Inflammatory macrophage (primary cell): ENCODE measurements at places on chromosomes 6 and 20.

- DNase-seq: peak; percentile 58
Measured at GRCh38 chr6:15061180-15061641, 184.7 kb upstream of the JARID2 start.

GRCh38 chr6:147459780-147460179 is 48.7 kb upstream of the SAMD5 start:
- no peak for DNase-seq

- DNase-seq: no peak
Measured at GRCh38 chr20:52572687-52573086, 381.1 kb upstream of the ZFP64 start.

DNA sequence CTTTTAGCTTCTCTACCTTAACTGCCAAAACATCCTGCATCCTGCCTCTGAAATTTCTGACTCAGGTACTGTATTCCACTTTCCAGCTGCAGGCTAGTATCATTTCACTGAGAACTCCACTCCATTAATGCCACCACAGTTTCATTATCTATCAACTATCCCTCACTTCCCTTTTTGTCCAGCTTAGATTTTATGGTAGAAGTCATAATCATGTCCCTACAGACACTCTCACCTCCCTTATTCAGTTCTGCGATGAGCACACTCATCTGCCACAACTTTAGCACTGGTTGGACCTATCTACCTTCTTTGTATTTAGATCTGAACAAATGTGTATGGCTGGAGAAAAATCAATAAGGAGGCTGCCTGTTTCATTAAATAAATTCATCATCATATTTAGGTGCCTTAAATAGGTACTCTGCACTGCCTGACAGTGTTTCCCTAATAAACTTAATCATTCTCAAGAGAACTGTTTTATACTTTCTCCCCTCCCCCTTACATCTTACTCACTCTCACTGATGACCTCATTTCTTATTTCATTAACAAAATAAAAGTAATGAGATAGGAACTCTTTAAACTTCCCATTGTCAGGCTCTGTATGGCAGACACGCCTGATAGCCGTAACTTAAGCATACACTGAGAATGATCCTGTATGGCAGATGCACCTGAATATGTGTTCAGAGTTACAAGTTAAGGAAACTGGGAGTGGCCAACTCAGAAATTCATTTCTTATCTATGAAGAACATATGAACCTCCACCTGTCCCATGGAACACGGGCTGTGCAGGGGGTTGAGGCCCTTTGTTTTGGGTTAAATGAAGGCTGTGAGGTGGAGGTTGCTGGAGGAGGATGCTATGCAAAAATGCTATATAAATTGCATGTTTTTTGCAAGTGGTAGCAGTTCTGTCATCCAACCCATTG is 95.3 kb upstream of the MAN1A1 start:
- peak; percentile 53 for DNase-seq

GRCh38 chr6:135883045-135883444 is 31.5 kb downstream of the PDE7B start:
- DNase-seq: no peak

DNA sequence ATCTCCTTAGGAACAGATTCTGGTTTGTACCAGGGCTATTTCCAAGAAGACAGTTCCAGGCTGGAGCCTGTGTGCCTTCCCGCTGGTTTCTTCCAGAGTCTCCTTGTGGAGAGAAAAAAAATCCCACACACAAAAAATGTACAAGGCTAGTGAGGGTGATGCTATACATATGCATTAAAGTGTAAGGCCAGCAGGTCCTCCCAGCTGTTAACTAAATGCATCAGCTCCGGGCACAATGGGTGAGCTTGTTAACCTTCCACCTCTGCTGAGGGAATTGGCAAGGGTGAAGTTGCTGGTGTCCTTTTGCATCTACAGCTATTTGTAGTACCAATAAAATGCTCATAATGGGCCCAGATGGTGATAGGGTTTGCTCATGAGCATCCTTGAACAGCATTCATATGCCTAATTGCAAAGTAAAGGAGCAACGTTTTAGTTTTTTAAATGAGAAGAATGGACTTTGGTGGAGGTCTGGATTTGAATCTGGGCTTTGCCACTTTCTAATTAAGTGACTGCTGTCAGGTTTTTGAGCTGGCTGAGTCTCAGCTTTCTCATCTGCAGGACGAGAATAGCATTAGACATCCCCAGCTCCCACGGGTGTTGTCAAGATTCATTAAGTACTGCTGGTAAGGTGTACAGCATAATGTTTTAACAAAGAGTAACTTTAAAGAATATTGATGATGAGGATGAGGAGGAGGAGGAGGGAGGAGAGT is 361.8 kb downstream of the QKI start:
- DNase-seq: no peak

GRCh38 chr6:142551274-142551811 is 249.5 kb downstream of the ADGRG6 start:
- no peak for DNase-seq

DNA sequence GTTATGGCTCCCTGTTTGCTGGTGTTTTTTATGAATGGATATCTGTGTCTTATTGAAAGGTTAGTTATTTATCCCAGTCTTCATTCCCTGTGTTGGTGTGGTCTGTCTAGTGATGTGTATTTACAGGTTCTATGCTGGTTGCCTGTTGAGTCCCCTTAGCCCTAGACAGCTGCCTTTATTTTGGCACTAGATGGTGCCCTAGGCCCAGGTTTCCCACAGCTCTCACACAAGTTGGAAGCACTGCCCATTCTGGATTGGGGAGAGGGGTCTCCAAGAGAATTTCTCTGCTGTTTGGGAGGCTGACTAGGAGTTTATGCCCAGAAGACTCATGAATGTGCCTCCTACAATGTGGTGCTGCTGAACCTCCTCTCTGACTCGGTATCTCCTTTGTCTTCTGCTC is 12.4 kb downstream of the GRM1 start:
- DNase-seq: no peak

GRCh38 chr6:129623008-129623732 is 86.8 kb downstream of the ARHGAP18 start:
- peak; percentile 21 for DNase-seq

DNA sequence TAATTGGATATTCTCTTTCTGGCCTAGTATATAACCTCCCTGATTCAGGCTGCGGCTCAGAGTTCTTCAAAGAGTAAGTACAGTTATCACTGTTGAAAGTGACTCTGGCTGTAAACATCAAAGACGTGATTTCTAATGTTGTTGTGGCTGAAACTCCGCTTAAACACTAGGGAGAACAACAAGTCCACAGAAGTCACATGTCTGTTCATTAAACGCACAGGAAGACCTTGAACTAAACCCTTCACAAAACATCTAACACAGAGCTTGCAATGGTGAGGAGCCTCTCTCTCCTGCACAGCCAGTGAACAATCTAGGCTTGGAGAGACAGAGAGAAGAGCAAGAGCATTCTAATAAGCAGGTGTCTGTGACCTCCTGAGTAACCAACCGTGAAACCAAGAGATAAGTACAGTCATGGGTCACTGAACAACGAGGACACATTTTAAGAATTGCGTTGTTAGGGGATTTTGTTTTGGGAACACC is 249.3 kb downstream of the PRKN start:
- no peak for DNase-seq

GRCh38 chr6:16511040-16511660 is 250.1 kb downstream of the ATXN1 start:
- peak; percentile 49 for DNase-seq

- DNase-seq: no peak
Measured at GRCh38 chr20:62210496-62210855, 9.6 kb downstream of the HRH3 start.

DNA sequence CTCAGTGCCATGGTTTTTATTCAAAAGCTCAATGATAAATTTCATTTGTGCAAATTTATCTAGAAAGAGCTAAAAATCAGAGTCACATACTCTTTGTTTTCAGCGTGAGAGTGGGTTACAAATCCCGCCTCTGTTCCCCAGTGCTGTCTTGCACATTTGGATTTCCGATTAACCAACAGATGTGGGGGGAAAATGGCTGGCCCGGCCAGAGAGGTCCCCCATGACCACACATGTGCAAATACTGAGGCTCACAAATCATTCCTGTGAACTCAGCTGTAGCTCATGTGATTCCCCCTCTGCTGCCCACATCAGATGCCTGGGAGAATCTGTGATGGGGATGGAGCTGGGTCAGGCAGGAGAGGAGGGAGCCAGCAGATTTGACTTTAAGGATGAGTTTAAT is 168.7 kb downstream of the PAX1 start:
- no peak for DNase-seq

DNA sequence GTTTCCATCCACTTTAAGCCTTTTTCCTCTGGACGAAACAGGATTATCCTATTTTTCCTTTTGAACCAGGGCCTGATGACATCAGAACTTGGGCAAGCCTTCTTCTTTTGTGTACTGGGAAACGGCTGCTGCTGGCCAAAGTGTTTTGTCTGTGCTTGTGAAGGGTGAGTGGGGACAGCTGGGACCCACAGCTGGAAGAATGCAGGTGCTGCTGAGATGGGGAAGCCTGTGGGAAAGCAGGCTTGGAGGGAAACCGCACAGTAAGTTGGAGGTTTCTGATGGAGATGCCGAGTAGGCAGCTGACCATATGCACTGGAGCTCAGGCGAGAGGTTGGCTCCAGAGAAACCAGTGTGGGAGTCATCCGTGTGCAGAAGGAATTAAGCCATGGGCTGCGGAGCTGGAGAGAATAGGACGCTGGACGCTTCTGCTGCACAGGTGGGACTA is 8.5 kb upstream of the PSMG4 start:
- no peak for DNase-seq

- DNase-seq: no peak
Measured at GRCh38 chr6:53546281-53546680, 1.4 kb upstream of the GCLC start.

- DNase-seq: no peak
Measured at GRCh38 chr20:37310951-37311350, 21.5 kb downstream of the MANBAL start.

- DNase-seq: peak; percentile 31
Measured at GRCh38 chr6:1596088-1596852, 13.4 kb upstream of the FOXC1 start.

GRCh38 chr20:23697947-23698346 is 9.1 kb upstream of the CST4 start:
- no peak for DNase-seq

DNA sequence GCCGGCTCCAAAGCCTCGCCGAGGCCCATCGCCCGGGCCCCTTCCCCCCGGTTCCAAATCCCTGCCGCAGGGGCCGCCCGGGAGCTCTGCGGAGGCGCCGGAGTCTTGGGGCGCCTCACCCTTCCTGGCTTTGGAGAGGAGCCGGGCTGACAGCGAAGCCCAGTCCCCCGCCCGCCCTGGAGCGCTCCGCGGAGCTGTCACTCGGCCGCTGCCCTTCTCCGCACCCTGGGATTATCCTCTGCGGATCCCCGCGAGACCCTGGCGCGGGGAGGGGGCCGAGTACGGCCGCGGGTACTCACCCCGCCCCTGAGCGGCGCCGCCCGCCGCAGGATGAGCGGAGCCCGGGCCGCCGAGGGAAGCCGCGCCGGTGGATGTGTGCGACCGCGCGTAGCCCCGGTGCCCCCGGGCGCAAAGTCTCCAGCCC is 343 bp downstream of the SNAP91 start:
- DNase-seq: no peak

DNA sequence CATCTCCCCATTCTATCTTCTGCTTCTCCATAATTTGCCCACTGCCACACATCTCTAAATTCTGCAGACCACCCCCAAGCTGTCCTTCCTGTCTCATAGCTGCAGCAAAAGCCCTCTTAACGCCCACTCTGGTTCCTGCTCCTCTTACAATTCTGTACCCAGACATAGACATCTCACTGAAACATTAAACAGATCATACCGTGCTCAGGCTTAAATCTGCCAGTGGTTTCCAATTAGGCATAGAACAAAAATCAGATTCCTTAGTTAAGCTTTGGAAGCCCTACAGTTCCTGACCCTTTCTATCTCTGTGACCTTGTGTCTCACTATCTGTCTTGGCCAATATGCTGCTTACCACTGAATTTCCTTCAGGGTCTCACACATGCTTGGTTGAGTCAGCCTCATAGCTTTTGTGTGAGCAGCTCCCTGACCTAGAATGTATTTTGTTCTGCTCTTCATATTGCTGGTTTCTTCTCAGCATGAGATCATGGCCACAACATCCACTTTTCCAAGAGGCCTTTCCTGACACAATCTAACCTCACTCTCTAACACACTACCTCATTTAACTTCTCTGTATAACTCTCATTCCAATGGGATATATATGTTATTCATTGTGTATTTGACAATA is 749.7 kb downstream of the MAFB start:
- DNase-seq: peak; percentile 17

GRCh38 chr20:60035-60918 is 27.2 kb upstream of the DEFB125 start:
- DNase-seq: no peak

DNA sequence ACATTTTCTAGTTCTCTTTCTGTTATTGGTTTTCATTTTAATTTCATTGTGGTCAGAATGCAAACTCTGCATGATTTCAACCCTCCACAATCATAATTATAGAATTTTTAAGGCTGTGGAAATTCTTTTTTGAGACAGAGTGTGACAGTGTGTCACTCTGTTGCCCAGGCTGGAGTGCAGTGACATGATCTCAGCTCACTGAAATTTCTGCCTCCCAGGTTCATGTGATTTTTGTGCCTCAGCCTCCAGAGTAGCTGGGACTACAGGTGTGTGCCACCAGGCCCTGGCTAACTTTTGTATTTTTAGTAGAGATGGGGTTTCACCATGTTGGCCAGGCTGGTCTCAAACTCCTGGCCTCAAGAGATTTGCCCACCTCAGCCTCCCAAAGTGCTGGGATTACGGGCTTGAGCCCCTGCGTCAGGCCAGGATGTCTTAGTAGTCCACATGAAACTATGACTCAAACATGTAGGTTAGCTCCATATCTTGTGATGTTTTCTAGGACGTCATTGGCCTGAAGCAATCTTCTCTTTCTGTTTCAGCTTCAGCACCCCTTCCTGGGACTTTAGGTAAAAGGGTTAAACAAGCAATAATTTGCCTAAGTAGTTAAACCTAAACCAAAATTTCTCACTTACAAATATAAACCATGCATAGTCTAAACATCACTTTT is 47.4 kb upstream of the SAMD3 start:
- no peak for DNase-seq

GRCh38 chr6:140977403-140977802 is 1155.3 kb upstream of the GJE1 start:
- DNase-seq: no peak

DNA sequence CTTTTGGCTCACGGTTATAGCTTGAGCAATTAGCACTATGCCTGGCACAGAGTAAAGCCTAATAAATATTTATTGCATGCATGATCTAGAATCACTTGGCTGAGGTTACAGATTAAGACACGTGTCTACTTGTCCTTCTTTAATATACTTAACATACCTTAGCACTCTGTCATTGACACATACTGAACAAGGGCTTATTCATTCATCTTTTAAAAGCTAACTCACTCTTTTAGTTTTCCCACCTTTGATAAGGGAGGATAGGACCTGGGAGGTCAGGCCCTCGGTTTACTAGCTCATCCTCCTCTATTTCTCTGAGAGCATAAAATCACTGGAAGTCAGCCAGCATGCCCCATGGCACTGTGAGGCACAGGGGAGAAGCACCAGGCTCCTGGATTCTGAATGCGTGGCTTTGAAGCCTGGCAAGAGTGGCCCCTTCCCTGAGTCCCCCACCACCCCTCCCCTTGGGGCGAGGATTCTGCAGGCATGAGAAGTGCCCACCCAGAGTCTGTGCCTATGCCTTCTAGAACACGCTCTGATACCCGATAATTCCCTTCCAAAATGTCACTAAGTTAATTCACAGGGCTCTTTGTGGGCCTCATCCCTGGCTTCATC is 11.2 kb downstream of the ZCCHC3 start:
- no peak for DNase-seq

- no peak for DNase-seq
Measured at GRCh38 chr20:8583566-8584043, 451.5 kb downstream of the PLCB1 start.
